ENCODE measurements at places on chromosomes 2 and 18.

DNA sequence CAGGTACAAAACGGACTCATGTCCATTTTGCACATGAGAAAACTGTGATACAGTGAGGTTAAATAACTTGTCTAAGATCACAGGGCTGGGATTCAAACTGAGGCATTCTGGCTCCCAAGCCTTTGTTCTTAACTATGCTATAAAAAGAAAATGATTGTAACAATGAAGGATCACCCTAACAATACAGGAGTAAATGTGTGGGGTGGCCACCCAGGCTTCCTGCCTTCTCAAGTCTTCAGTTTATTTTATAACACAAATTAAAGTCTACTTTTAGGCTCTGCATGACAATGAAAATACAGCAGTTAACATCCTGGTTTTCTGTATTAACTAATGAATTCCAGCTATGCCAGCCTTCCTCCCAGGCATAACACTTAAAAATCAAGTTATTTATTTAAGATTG lies 7.6 kb downstream of the WDFY1 start:
- no peak overlapping the region for H3K27ac ChIP-seq
- peaks cover 25% of the 10 kb centered on the region for H3K4me1 ChIP-seq
- no peak overlapping the region for H3K4me3 ChIP-seq
- no peaks in the 10 kb centered on the region for H3K36me3 ChIP-seq
- no peak for DNase-seq
- no peaks in the 10 kb centered on the region for H3K27me3 ChIP-seq

DNA sequence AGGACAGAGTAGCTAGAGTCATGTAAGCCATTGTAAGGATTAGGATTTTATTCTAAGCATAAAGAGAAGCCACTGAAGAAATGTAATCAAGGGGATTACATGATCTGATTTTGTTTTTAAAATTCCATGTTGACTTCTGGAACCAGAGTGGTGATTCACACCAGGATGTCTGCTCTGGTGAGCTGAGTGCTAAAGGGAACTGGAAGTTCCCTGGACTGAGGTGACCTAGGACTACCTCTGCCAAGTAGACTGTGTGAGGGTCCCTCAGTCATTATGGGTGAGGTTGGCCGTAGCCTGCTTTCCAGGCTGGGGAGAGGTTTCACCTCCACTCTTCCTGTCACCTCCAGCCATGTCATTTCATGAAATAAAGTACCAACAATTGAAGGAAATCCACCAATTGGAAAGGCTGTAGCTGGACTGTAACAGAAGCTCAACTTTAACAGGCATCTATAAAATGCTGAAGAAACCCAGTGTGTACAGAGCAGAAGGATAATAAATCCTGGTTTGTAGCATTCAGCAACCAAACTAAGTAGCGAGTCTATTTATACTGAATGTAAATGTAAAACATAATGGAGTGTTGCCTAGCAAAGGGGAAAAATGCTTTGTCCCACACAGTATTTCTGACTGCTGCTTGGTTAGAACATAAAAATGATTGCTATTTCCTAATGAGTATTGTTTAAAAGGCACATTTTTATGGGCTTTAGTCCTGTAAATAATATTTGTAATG lies 507.4 kb upstream of the PKDCC start:
- H3K27me3 ChIP-seq, result no peaks in the 10 kb centered on the region
- DNase-seq, result no peak
- H3K36me3 ChIP-seq, result no peaks in the 10 kb centered on the region

- peaks cover 26% of the 10 kb centered on the region for H3K27me3 ChIP-seq
- no peak overlapping the region for H3K4me3 ChIP-seq
- no peaks in the 10 kb centered on the region for H3K4me1 ChIP-seq
- no peak overlapping the region for H3K27ac ChIP-seq
- no peak for DNase-seq
- H3K36me3 ChIP-seq, result no peaks in the 10 kb centered on the region
Observed at GRCh38 chr2:26572591-26572990, 68.6 kb downstream of the CIB4 start.

DNA sequence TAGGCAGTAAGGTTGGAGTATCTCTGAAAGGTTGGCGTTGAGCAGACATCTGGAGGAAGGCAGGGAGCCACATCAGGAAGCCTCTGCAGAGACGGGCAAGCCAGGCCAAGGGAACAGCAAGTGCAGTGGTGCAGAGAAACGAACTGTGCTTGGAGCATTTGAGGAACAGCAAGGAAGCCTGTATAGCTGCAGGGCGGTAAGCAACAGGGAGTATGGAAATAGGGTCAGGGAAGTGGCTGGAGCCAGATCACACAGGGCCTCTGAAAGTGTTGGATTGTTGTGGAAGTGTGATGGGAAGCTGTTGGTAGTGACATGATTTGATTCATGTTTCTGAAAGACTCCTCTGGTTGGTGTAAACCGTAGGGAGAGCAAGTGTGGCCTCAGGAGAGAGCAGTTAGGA lies 13.4 kb upstream of the TMEM237 start:
- no peak overlapping the region for H3K27ac ChIP-seq
- H3K4me1 ChIP-seq, result no peaks in the 10 kb centered on the region
- no peaks in the 10 kb centered on the region for H3K36me3 ChIP-seq
- no peak for DNase-seq
- no peaks in the 10 kb centered on the region for H3K27me3 ChIP-seq

GRCh38 chr2:9714630-9715214 lies 83.9 kb upstream of the YWHAQ start:
- no peak for DNase-seq
- H3K4me1 ChIP-seq, result peaks cover 5% of the 10 kb centered on the region
- no peak overlapping the region for H3K27ac ChIP-seq
- no peaks in the 10 kb centered on the region for H3K36me3 ChIP-seq

GRCh38 chr18:40013001-40013609 lies 1941.9 kb upstream of the PIK3C3 start:
- no peaks in the 10 kb centered on the region for H3K27me3 ChIP-seq
- no peaks in the 10 kb centered on the region for H3K4me1 ChIP-seq
- no peaks in the 10 kb centered on the region for H3K36me3 ChIP-seq
- DNase-seq, result no peak

DNA sequence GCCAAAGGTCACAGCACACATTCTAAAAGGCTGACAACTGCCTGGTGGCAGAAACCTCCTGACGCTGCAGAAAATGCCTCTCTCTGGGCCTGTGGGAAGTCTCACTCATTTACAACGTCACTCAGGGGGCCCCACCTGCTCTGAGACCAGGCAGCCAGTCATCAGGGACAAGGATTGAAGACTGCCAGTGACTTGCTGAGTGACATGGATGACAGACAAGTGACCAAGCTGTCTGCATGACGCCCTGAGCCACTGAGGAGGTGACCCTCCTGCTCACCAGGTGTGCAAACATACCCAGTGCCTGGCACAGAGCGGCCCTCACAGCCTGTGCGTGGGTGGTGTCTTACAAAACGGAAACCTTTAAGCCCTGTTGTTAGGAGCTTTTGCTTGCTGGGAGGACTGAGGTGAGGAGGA lies 392.4 kb downstream of the TNS1 start:
- peak; percentile 83 for DNase-seq
- no peaks in the 10 kb centered on the region for H3K36me3 ChIP-seq
- H3K4me3 ChIP-seq, result no peak overlapping the region

- H3K36me3 ChIP-seq, result peaks cover 18% of the 10 kb centered on the region
- peaks cover 6% of the 10 kb centered on the region for H3K4me1 ChIP-seq
- no peak overlapping the region for H3K4me3 ChIP-seq
- DNase-seq, result no peak
Observed at GRCh38 chr2:69946351-69947324, 14.8 kb downstream of the ASPRV1 start.

GRCh38 chr2:125455110-125455509 lies 1200.8 kb upstream of the GYPC start:
- no peaks in the 10 kb centered on the region for H3K4me1 ChIP-seq
- no peak overlapping the region for H3K27ac ChIP-seq
- H3K4me3 ChIP-seq, result no peak overlapping the region
- H3K36me3 ChIP-seq, result no peaks in the 10 kb centered on the region

DNA sequence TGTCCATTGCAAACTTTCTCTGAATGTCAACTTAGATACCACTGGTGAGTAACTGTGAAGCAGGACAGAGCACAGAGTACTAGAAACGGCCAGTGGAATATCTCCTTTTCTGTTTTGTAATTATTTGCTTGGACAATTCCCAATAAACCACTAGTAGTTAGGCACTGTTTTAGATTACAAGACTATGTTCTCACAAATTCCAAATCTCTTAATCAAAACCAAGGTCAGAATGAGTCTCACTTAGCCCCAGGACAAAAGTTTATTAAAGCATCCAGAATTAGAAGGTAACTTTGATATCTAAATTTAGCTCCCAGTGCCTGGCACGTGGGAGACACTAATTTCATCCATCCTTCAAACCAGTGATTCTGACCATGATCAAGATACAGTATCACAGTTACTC lies 89.0 kb downstream of the ZNF521 start:
- H3K27ac ChIP-seq, result no peak overlapping the region
- H3K4me3 ChIP-seq, result no peak overlapping the region
- H3K36me3 ChIP-seq, result no peaks in the 10 kb centered on the region
- H3K4me1 ChIP-seq, result no peaks in the 10 kb centered on the region
- no peak for DNase-seq

- no peak for DNase-seq
- no peak overlapping the region for H3K27ac ChIP-seq
- no peaks in the 10 kb centered on the region for H3K36me3 ChIP-seq
- H3K4me1 ChIP-seq, result no peaks in the 10 kb centered on the region
- H3K4me3 ChIP-seq, result no peak overlapping the region
- no peaks in the 10 kb centered on the region for H3K27me3 ChIP-seq
Observed at GRCh38 chr2:54429054-54429453, 27.1 kb upstream of the SPTBN1 start.

DNA sequence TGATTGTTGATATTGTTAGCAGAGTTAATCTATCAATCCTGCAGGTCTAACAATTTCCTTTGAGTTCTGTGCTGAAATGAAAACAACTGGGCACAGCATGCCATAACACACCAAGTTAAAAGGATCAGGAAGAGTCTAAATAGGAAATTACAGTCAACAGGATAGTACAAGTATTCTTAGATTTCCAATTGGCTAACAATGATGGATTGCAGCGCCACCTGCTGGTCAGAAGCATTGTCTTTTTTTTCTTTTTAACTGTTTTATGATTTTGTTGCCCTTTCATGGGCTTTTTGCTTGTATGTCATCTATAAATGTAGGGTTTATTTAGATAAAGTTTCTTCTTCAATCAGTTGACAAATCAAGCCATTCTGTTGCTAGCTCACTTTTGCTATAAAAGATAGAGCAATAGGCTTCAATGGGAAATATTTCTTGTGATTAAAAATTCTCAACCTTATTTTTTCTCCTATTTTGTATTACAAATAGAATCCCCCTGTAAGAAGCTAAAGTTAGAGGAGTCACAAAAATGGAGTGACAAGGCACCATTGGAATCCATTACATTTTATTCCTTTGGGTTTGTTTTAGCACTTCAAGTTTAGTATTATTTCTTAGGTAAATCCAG lies 40.8 kb upstream of the RPRM start:
- H3K27ac ChIP-seq, result no peak overlapping the region
- no peaks in the 10 kb centered on the region for H3K27me3 ChIP-seq
- no peak overlapping the region for H3K4me3 ChIP-seq
